ENCODE measurements at places on chromosomes 16 and 17.

GRCh38 chr17:71757156-71757555, 363.7 kb upstream of the SOX9 start:
- DNase-seq, result no peak

GRCh38 chr17:58936295-58936694, 170.4 kb downstream of the TRIM37 start:
- DNase-seq, result no peak

DNA sequence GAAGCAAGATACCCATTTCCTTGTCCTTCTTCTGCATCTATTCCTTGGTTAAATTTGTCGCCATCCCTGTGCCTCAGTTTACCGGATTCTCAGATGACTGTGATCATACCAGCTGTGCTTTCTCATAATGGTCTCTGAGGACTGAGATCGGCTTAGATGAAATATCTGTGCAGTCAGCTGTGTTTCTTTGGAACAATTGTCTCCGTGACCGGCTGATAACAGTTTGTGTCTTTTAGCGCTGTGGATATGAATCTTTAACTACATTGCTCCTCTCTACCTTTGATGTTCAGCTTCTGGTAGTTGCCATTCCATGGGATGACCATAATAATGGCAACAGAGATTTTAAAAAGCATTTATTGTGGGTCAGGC, 473 bp downstream of the FTO start:
- no peak for DNase-seq

- no peak for DNase-seq
Measured at GRCh38 chr16:75379339-75379738, 54.0 kb downstream of the CFDP1 start.

GRCh38 chr17:45672792-45673191, 111.3 kb upstream of the CRHR1 start:
- DNase-seq, result no peak

GRCh38 chr16:86044881-86045590, 146.1 kb downstream of the IRF8 start:
- DNase-seq, result no peak

DNA sequence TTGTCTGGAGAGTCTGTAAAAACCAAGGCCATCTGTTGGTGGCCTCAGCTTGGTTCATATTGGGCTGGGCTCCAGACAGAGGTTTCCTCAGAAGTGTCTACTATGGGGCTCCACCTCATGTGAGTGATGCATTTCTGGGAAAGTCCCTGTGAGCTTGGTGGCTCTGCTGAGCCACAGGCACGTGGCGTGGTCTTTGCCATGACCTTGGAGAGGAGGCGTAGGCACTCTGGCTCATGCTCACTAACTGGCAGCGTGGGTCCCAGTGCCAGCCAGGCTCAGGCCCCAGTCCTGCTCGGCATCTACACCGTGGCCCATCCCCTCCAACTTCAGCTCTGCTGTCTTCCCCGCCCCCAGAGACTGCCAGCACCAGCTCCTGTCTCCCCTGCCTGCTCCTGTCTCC, 10.7 kb upstream of the SMTNL2 start:
- no peak for DNase-seq

GRCh38 chr17:17151962-17152361, 54.2 kb downstream of the PLD6 start:
- peak; percentile 97 for DNase-seq

GRCh38 chr16:86256995-86257394, 253.3 kb upstream of the FOXF1 start:
- no peak for DNase-seq

- no peak for DNase-seq
Measured at GRCh38 chr17:68843522-68843921, 111.7 kb downstream of the ABCA8 start.

GRCh38 chr17:39225959-39226683, 376 bp upstream of the STAC2 start:
- no peak for DNase-seq

DNA sequence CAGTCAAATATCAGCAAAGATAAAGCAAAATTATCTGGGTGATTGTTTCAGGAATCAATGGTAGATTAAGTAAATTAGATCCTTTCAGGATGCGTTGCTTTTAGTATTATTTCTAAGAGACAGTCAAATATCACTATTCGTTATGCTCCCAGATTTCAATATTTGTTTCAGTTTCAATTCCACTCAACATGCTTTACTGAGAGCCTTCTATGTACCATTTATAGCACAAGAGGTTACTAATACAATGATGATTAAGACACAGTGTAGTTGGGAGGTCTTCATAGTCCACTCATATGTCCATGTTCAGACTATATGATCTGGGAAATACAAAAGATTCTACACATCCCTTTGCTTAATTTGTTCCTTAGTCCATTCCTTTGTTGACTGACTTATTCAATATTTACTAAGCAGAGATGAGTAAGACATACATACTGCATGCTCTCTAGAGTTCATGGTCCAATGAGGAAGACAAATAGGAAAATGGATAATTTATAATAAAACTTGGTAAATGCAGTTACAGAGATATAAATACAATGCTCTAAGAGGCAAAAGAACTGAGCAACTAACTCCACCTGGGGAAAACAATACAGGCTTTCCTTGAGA, 88.2 kb upstream of the NOG start:
- DNase-seq, result no peak

GRCh38 chr17:73231395-73231794, 30.3 kb downstream of the CPSF4L start:
- DNase-seq, result peak; percentile 7

DNA sequence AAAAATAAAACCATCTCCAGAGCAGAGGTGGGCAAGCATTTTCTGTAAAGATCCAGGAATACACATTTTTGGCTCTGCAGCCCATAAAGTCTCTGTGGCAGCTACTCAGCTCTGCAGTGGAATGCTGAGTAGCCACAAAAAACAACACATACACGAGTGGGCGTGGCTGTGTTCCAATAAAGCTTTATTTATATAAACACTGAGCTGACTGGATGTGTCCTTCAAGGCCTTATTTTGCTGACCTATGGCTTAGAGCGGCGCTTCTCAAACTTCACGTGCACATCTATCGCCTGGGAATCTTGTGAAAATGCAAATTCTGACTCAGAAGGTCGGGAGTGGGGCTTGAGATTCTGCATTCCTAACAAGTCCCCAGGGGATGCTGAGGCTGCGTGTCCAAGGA, 39.7 kb downstream of the XYLT1 start:
- no peak for DNase-seq

DNA sequence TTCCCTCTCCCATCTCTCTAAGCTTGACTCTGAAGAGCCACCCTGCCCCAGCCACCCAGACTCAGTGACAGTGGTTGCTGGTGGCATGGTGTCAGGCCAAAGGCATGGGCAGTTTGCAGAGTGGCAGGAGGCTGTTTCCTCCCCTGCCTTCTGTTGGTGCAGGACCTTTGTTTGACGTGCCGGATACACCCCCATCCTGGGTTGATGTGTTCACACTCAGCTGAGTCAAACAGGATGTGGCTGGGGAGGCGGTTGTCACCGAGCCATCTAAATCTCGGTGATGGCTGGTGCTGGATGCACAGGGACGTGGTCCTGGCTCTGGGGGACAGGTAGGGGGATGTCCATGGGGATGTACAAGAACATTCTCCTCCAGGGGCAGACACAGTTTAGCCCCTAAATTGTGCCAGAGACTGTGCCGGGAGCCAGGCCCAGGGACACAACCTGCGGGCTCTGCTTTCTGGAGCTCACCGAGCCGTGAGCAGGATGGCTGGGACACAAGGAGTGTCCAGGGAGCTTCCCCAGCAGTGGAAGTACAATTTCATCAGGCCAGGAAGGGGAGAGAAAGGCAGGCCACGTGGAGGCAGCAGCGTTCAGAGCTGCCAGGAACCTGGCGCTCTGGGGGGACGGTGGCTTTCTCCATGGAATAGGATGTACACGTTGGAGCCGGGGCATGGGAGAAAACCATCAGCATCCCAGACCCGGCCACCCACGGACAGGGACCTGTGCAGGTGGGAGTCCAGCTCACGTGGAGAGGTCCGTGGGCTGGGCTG, 264.2 kb downstream of the SEC14L1 start:
- peak; percentile 89 for DNase-seq

GRCh38 chr16:10514369-10515055, 65.9 kb downstream of the EMP2 start:
- peak; percentile 50 for DNase-seq

GRCh38 chr16:66175058-66175457, 191.4 kb upstream of the CDH5 start:
- no peak for DNase-seq

DNA sequence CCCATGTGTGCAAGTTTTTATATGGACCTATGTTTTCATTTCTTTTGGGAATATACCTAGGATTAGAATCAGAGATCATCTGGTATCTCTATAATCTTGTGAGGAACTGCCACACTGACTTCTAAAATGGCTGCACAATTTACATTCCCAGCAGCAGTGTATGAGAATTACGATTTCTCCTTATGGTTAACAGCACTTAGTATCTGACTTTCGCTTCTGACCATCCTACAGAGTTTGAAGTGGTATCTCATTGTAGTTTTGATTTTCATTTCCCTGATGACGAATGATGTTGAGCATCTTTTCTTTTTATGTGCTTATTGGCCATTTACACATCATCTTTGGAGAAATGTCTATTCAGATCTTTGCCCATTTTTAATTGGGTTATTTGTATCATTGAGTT, 10.0 kb downstream of the C16orf96 start:
- no peak for DNase-seq

DNA sequence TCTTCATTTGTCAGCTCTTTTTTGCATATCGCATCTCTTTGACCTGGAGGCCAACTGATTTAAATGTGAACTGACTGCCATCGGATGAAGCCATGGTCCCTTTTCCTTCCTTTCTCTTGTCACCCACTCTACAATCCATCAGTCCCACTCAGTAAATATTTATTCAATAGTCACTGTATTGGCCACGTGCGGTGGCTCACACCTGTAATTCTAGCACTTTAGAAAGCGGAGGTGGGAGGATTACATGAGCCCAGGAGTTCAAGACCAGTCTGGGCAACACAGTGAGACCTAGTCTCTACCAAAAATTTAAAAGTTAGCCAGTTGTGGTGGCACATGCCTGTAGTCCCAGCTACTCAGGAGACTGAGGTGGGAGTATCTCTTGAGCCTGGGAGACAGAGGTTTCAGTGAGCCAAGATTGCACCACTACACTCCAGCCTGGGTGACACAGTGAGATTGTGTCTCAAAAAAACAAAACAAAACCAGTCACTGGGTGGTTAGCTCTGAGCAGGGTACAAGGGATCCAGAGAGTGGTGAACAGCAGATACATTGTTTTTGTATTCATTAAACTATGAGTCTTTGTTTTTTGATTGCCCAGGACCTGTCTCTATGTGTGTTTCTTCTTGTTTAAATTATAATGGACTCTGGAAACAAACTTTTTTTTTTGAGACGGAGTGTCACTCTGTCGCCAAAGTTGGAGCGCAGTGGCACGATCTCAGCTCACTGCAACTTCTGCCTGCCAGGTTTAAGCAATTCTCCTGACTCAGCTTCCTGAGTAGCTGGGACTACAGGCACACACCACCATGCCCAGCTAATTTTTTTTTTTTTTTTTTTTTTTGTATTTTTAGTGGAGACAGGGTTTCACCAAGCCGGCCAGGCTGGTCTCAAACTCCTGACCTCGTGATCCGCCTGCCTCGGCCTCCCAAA, 6.9 kb downstream of the PHAF1 start:
- peak; percentile 22 for DNase-seq

- DNase-seq, result no peak
Measured at GRCh38 chr16:54545854-54546511, 259.4 kb upstream of the IRX3 start.

DNA sequence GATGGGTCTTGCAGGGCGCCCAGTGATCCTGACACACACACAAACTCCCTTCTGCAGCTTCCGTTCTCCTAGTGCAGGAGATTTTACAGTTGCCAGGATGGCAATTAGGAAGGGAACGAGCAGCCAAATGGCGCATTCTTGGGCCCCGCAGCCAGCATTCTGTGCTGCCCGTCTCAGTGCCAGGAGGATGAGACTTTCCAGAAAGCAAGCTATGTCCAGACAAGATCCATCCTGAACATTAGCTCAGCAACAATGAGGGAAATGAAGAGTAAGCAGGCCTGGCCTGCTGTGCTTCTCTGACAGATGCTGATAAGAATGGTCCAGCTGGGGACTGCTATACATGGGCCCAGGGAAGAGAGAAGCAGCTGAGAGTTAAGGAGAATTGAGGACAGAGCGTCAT, 16.5 kb downstream of the SPPL2C start:
- no peak for DNase-seq

GRCh38 chr16:85259115-85259831, 147.0 kb upstream of the CIBAR2 start:
- no peak for DNase-seq

- no peak for DNase-seq
Measured at GRCh38 chr17:58873926-58874325, 118.3 kb downstream of the PPM1E start.

DNA sequence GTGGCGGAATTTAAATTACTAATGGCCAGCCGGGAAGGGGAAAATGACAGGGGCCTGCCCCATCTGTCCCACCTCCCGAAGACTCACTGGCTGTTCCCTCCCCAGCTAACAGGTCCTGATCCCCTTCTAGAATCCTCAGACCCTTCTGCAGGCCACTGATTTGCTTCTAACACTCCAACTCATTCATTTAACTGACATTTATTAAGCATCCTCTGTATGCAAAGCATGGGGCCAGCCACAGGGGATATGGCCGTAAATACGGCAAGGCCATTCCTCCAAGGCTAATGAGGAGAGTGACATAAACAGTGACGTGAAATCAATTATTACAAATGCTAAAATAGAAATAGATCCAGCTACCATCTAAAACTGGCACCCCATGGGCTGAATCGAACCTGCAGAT, 195.3 kb downstream of the GSG1L start:
- DNase-seq, result no peak

DNA sequence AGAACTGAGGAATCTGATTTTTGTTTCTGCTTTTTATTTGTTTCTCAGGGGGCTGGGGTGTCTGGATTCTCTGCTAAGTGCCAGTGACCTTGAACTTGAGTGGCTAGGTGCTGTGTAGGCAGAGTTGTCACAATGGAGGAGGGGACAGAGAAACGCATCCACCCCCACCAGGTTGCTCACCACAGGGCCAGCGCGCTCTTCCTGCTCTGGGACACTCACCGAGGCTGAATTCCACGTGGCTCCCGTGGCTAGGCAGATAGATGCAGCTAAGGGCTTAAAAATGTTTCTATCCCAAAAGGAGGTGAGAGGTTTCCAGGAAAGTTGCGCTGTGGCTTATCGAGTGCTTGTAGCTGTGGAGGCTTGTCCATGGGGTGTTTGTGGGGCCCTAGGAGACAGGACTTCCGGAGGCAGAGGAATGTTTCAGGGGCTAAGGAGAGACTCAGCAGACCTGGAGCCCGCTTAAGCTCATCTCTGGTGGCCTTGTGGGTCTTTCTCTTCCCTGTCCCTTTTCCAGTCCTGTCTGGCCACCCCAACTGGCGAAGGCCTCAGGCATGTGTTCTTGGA, 36.8 kb downstream of the ADCY7 start:
- DNase-seq, result no peak

GRCh38 chr17:39700148-39700987, 504 bp downstream of the ERBB2 start:
- DNase-seq, result no peak
